ENCODE measurements at places on chromosomes 4 and X. TPM values are rescaled to one million over a fixed set of nuclear protein-coding genes. Genes with fewer than 3 reads are reported as not detected.

DNA sequence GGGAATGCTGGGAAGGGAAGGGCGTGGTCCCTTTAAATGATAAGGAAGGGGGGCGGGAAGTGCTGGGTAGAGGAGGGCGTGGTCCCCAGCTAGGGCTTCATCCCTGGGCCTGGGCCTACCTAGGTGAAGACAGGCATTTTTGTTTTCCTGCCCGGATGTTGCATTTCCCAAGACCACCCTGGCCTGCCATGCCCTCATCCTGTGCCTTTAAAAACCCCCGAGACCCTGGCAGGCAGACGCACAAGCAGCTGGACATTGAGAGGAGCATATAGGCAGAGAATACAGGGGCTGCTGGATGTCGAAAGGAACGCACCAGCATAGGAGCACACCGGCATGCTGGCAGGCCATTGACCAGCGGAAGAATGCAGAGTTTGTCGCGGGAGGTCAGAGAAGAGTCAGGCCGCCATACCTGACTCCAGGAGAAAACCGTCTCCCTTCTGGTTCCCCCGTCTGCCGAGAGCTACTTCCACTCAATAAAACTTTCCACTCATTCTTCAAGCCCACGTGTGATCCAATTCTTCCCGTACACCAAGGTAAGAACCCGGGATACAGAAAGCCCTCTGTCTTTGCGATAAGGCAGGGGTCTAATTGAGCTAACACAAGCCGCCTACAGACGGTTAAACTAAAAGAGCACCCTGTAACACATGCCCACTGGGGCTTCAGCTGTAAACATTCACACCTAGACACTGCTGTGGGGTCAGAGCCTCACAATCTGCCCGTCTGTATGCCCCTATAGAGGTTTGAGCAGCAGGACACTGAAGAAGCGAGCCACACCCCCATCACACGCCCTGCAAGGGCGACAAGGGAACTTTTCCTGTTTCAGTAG lies 2.9 kb upstream of the AGA start:
- no peak for DNase-seq

- no peak for DNase-seq
Measured at GRCh38 chrX:16658284-16658683, 8.3 kb downstream of the S100G start.

- no peak for DNase-seq
Measured at GRCh38 chr4:7510538-7510937, 75.8 kb upstream of the PSAPL1 start.

DNA sequence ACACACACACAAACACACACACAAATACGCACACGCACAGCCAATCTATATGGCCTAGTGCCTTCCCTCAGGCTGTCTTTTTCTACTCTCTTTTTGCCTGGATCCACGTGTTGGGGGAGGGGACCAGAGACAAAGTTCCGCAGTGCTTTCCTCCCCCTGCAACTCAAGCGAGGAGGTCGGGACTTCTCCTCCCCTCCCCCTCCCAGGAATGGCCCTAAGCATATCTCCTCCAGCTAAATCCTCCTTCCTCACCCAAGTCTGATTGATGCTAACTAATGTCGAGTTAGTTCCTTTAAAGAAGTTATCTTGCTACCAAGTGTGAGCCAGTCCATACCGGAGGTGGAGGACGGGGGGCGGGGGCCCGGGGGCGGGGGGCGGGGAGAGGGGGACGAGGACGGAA lies 141.2 kb upstream of the ZIC3 start:
- DNase-seq, result no peak

GRCh38 chrX:101958139-101958538 lies 26.3 kb upstream of the ZMAT1 start:
- DNase-seq, result no peak

The CXorf49 gene
- polyA plus RNA-seq, result not detected

The SPANXN3 gene
- not detected for polyA plus RNA-seq

DNA sequence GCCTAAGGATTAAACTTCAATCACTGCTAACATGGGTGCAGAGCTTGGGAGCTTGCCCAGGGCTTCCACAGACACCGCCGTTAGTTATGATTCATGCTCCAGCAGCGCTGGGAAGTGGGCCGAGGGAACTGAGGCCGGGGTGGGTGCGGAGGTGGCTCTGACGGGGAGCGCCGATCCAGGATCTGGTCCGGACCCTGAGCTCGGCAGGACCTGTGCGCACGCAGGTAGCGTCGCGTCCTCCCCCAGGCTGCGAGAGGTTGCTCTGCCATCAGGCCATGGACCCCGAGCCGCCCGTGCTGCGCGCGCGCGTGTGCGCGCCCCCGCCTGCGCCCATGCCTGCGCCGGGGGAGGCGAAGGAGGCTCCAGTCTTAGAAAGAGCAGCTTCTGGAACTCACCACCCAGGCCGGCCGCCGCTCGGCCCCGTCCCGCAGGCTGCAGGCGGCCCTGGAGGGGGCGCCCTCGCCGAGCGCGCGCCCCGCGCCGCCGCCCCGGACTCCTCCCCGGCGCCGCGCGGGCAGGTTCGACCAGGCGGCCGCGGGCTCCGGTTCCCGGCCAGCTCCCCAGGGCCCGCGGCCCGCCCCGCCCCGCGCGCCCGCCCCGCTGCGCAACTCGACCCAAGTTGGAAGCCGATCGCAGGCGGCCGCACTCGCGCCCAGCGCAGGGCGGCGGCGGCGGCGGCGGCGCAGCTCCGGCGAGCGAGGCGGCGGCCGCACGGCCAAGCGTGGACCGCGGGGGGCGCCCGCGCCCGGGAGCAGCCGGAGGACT lies 732 bp upstream of the ADRA2C start:
- no peak for DNase-seq

DNA sequence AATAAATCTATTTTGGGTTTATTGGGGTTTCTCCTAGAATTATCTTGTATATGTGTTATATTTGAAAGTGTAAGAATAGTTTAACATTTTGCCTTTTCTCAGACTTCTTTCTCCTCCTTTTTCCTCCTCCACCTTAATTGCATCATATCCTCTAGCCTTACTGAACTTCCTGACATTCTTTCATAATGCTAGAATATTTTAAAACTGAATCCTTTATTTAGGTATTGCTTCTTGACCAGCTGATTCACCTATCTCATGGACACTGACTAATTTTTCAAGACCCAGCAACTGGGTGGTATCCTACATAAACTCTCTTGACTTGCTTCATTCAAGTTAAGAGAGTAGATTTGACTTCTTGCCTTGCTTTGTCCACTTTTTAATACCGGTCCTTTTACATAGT lies 1508.9 kb downstream of the STIM2 start:
- no peak for DNase-seq

The PABPC5 gene
- 5.2 TPM for polyA plus RNA-seq

DNA sequence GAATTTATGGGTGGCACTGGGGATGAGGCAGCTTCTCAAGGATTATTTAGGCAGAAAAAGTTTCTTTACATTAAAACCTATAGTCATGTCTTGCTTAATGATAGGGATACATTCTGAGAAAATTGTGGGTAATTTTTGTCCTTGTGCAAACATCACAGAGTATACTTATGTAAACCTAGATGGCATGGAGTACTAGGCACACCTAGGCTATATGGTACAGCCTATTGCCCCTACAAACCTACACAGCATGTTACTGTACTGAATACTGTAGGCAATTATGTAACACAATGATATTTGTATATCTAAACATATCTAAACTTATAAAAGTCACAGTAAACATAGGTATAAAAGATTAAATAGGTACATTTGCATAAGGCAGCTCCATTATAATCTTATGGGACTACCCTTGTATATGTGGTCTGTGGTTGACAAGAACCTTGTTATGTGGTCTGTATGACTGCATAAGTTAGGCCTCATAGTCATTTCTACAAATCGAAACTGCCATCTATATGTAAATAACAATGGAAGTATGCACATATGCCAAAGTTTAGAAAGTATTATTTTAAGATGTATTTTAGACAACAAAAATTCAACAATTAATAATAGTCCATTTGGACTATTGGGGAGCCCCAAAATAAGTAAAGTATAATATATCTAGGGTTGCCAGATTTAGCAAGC lies 87.3 kb downstream of the CFAP299 start:
- no peak for DNase-seq

The LRCH2 gene
- 15.3 TPM for polyA plus RNA-seq

DNA sequence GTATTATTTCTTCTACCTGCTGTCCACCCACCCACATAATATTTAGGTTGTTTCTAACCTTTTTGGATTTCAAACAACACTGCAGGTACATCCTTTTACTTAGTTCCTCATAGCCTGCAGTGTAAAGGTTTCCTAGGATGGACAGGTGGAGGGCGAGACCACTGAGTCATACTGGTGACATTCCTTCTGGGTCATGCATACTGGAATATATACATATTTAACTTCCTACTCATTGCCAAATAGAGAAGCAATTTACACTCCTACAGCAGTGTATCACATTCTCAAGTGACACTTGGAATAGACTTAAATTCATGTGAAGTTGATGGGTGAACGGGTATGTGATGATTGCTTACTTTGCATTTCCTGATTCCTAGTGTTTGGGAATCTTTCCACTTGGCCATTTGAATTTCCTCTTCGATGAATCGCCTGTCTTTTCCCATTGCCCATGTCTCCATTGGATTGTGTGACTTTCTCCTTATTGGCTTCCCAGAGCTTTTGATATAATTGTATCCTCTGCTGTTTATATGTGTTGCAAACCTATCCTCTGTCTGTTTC lies 8.2 kb upstream of the PPP2R2C start:
- DNase-seq, result no peak

- peak; percentile 25 for DNase-seq
Measured at GRCh38 chr4:44447563-44448504, 775 bp downstream of the KCTD8 start.

DNA sequence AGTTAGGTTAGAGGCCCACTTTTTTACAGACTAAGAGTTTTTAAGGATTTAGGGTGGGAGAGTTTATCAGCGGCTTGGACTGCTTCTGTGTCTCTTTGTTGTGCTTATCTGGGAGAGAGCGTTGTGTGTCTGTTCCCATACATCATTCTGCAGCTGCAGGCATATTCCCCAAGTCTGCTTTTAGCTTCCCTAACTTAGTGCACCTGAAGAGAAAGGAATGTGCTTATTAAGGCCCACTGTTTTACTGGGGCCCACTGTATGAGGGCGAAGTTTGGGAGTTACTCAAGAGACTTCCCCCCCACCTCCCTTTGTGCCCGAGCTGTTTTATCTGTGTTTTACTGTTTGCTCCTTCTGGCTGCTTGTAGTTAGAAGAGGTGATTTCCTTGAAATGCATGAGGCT lies 31.9 kb downstream of the ART3 start:
- DNase-seq, result no peak

- DNase-seq, result no peak
Measured at GRCh38 chr4:113674251-113674650, 87.3 kb downstream of the CAMK2D start.

The UGT2B10 gene
- not detected for polyA plus RNA-seq

- no peak for DNase-seq
Measured at GRCh38 chrX:3181846-3182245, 140.6 kb downstream of the ARSF start.

- no peak for DNase-seq
Measured at GRCh38 chr4:26022346-26023202, 108.6 kb downstream of the SMIM20 start.
